ENCODE measurements at places on chromosomes 5 and 9. TPM values are rescaled to one million over a fixed set of nuclear protein-coding genes. Genes with fewer than 3 reads are reported as not detected.

Gene PCDHB10
- not detected for polyA plus RNA-seq

Gene AK8
- polyA plus RNA-seq, result 0.12 TPM

Gene BARHL1
- polyA plus RNA-seq, result not detected

Gene SLC6A7
- not detected for polyA plus RNA-seq

Gene PAIP1
- polyA plus RNA-seq, result 34.8 TPM

Gene SPATA31D4
- polyA plus RNA-seq, result not detected

Gene AGXT2
- not detected for polyA plus RNA-seq

Gene PCDHB16
- polyA plus RNA-seq, result not detected

Gene TEK
- polyA plus RNA-seq, result not detected

Gene TSLP
- not detected for polyA plus RNA-seq

- no peaks in the 10 kb centered on the region for H3K4me1 ChIP-seq
- H3K36me3 ChIP-seq, result no peaks in the 10 kb centered on the region
- no peak overlapping the region for H3K4me3 ChIP-seq
- DNase-seq, result no peak
These were observed 269.1 kb downstream of the RFX3 start for GRCh38 chr9:3256571-3257330.

DNA sequence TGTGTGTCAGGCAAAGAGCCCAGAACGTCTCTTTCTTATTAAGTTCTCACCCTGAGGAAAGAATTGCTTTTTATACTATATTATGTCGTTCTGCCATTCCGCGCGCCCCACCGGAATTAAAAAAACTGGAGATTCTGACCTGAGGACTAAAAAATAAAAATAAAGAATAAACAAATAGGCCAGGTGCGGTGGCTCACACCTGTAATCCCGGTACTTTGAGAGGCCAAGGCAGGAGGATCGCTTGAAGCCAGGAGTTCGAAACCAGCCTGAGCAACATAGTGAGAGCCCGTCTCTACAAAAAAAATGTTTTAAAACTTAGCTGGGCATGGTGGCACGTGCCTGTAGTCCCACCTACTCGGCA, 677 bp upstream of the DYNC2I2 start:
- H3K27me3 ChIP-seq, result no peaks in the 10 kb centered on the region
- no peak for DNase-seq
- no peaks in the 10 kb centered on the region for H3K36me3 ChIP-seq
- peak overlapping the region; percentile 99 for H3K27ac ChIP-seq

DNA sequence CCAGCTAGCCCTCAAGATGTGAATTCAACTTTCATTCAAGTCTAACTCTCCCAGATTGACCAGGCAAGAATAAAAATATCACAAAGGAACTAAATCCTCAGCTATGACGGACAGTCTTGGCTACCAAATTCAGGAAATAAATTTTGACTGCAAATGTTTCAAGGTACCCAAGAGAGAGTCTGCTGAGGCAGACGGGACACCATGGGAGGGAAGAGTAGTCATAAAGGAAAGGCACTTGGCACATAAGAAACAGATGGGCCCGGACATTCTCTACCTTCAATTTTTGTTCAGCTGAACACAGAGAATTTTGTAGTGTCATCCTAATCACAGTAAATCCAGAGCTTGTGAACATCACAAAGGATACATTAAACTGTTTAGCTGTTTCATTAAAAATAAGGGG, 390.0 kb downstream of the DTWD2 start:
- H3K4me1 ChIP-seq, result no peaks in the 10 kb centered on the region
- H3K27me3 ChIP-seq, result no peaks in the 10 kb centered on the region
- DNase-seq, result no peak
- no peaks in the 10 kb centered on the region for H3K36me3 ChIP-seq

- no peak overlapping the region for H3K4me3 ChIP-seq
- no peak for DNase-seq
- no peaks in the 10 kb centered on the region for H3K36me3 ChIP-seq
- H3K27ac ChIP-seq, result no peak overlapping the region
- H3K4me1 ChIP-seq, result no peaks in the 10 kb centered on the region
These were observed 429.6 kb downstream of the ARHGEF28 start for GRCh38 chr5:74055486-74056106.

DNA sequence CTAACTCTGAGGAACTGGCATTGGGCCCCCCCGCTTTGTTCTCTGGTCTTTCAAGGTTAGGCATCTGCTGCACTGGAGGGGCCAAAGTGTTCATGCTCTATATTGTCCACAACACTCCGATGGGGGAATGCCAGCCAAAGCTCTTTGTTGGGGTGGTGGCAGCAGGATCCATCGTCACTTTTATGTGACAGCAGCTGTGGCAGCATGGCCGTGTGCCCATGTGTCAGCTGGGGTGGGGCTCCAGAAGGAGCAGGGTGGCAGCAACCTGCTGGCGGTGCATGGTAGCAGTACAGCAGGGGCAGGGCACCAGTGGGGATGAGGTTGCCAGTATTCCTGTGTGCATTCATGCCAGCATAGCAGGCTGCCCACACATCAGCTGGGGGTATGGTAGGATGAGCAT, 28.2 kb downstream of the ITGA2 start:
- H3K4me1 ChIP-seq, result no peaks in the 10 kb centered on the region
- no peak overlapping the region for H3K4me3 ChIP-seq
- H3K27ac ChIP-seq, result no peak overlapping the region
- DNase-seq, result no peak
- H3K36me3 ChIP-seq, result no peaks in the 10 kb centered on the region
- no peaks in the 10 kb centered on the region for H3K27me3 ChIP-seq

DNA sequence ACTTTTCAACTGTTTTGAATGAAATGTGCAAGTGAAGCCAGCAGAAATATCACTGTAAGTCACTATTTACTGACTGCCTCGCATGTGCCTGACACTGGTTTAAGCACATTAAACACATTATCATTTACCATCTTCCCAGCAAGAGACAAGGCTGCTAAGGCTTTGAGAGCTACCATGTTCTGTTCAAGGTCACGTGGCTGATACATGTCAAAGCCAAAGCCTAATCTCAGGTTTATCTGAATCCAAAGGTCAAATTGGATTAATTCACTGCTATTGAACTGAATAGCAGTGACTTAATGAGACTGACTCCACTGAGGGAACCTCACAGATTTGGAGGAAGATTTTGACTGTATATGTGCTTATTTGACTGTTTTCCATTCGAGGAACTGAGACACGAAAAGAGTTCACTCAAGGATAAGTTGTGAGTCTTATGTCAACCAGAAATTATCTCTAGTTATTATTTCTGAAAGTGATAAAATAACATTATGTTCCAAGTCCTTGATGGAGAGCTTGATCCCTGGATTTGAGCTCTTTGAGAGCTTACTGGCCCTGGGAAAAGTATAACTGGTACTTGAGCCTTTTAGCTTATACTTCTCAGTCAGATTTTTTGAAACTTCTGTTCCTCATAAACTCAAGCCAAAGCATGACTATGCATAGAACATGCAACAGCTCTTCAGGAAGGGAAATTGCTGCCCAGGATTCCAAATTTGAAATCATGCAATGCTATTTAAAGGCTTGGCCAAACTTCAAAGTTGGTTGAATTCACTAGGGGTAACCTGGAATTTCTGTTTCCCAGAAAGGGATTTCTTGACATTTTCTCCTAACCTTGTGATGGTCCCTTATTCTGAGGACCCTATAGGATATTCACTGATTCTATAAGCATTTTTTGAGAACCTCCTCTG, 23.4 kb upstream of the ARHGAP26 start:
- H3K27me3 ChIP-seq, result no peaks in the 10 kb centered on the region
- H3K36me3 ChIP-seq, result no peaks in the 10 kb centered on the region
- DNase-seq, result no peak
- H3K27ac ChIP-seq, result no peak overlapping the region
- H3K4me3 ChIP-seq, result no peak overlapping the region

DNA sequence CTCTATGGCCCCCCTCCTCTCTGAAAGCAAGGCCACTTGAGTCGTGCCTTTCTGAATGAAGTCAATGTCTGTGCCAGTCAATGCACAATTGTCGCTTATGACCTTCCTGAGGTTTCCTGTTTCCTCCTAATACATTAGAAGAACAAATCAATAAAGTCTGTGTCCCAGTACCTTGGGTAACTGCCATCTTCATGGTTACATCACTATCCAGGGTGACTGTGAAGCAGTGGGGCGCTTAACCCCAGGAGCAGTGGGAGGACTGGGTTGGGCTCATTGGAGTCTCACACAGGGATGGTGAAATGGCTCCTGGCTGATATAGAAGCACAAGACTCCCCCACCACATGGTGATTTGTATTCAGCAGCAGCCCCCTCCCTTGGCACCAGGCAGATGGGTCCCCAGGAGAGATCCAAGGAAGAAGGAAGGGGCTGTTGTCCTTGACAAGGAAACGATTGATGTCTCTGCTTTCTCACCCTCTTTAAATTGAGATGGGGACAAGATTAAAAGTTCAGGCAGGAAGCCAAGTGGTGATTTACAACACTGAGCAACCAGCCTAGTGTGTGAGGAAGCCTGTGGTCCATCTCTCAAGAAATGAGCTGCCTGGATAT, 261.9 kb upstream of the ZNF462 start:
- DNase-seq, result no peak
- no peaks in the 10 kb centered on the region for H3K27me3 ChIP-seq
- no peaks in the 10 kb centered on the region for H3K36me3 ChIP-seq
- H3K4me1 ChIP-seq, result no peaks in the 10 kb centered on the region
- no peak overlapping the region for H3K27ac ChIP-seq
- H3K4me3 ChIP-seq, result no peak overlapping the region

DNA sequence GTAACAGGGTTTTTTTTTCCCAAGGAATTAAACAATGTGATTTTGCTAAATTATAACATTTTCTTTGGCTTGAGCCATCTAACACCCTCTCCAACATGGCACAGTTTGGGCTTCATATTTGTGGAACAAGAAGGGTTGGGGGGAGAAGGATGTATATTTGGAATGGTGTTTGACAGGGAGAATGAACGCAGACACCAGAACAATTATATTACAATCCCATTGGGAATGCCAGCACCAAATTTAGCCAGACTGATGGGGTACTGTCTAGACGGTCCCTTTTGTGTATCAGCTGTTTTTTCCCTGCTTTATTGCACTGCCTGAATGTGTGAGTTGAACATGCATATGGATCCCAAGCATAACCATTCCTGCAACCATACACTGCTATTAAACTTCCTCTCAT, 130.9 kb upstream of the TMEM161B start:
- no peaks in the 10 kb centered on the region for H3K4me1 ChIP-seq
- H3K4me3 ChIP-seq, result no peak overlapping the region
- peaks cover 3% of the 10 kb centered on the region for H3K27me3 ChIP-seq

- H3K36me3 ChIP-seq, result no peaks in the 10 kb centered on the region
- no peak overlapping the region for H3K27ac ChIP-seq
- no peaks in the 10 kb centered on the region for H3K27me3 ChIP-seq
- H3K4me3 ChIP-seq, result no peak overlapping the region
These were observed 92.4 kb upstream of the CAST start for GRCh38 chr5:96569770-96570169.

- no peaks in the 10 kb centered on the region for H3K36me3 ChIP-seq
- H3K27me3 ChIP-seq, result no peaks in the 10 kb centered on the region
- DNase-seq, result no peak
- H3K27ac ChIP-seq, result no peak overlapping the region
- no peak overlapping the region for H3K4me3 ChIP-seq
- no peaks in the 10 kb centered on the region for H3K4me1 ChIP-seq
These were observed 71.1 kb downstream of the GNAQ start for GRCh38 chr9:77960356-77961153.

All from naive thymus-derived CD4-positive, alpha-beta T cell (primary cell).